ENCODE measurements at places on chromosomes 11 and 22. TPM values are rescaled to one million over a fixed set of nuclear protein-coding genes. Genes with fewer than 3 reads are reported as not detected.
A peak's percentile ranks its signal among the peaks of the same experiment; 100 is the strongest.

WT1 gene
- polyA plus RNA-seq: not detected

- DNase-seq: no peak
- H3K4me3 ChIP-seq: no peak within 1 kb of the TSS
- no peaks in the 10 kb centered on the region for H3K27me3 ChIP-seq
- no peak within 1 kb of the TSS for H3K27ac ChIP-seq
- H3K4me1 ChIP-seq: no peaks in the 10 kb centered on the region
Measured at GRCh38 chr11:4697585-4697984, at the start of gene OR51E2. Gene OR51E2 (minus strand): TSS chr11:4697853. CDS start chr11:4682711, 15,142 bp downstream.

- H3K27me3 ChIP-seq: no peaks in the 10 kb centered on the region
- DNase-seq: peak; percentile 64
- no peak overlapping the region for H3K4me3 ChIP-seq
- H3K27ac ChIP-seq: no peak overlapping the region
- H3K4me1 ChIP-seq: peaks cover 26% of the 10 kb centered on the region
Measured at GRCh38 chr11:102733232-102733875, 8.6 kb upstream of the MMP8 start.

DNA sequence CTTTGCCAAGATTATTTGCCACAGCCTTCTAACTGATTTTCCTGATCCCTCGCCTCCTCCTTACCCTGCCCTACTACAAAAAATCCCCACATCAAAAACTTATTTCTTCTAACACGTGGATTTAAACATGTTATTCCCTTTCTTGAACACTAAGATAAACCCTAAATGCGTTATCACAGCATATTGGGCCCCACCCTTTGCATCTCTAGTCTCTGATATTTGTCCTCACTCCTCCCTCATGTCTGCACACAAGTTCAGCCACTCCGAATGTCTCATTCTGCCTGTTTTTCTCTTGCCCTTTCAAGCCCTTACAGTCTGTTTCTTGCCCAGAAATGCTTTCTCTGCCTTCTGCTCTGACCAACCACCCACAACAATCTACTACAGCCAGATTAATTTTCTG lies 10.6 kb upstream of the ACER3 start:
- H3K27ac ChIP-seq: no peak overlapping the region
- H3K4me1 ChIP-seq: no peaks in the 10 kb centered on the region
- DNase-seq: no peak
- no peaks in the 10 kb centered on the region for H3K36me3 ChIP-seq
- H3K4me3 ChIP-seq: no peak overlapping the region
- H3K27me3 ChIP-seq: no peaks in the 10 kb centered on the region
